ENCODE measurements at places on chromosomes 7 and 10.

DNA sequence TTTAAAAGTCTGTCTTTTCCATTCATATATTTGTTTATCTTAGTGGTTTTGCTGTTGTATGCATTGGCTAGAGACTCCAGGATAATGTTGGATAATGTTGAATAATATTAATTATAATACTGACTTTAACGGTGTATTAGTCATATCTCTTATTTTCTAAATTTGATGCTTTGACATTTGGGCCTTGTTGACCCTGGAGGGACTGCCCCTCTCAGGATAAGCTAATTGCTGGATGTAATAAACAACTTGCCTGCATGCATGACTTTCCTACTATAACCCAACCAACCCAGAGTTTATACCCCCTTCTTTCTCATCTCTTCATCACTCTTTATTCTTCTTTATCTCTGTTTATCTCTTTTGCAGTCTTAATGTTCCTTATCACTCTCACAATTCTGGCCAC, 90.9 kb upstream of the ABI1 start:
- no peak for DNase-seq

DNA sequence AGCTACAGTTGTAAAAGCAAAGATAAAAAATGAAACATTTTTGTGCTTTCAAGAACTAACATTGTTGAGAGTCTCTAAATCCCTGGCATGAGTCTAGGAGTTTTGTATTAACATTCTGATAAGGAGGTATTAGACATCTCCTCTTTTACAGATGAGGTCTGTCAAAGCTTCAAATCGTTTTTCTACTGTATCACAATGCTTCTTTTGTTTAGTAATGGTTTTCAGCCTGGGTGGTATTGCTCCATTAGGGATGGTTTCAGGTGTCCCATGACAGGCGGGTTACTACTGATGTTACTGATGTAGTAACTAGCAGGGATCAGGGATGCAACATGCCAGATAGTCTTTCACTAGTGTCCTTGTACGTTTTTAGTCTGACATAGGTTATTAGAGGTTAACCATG, 27.4 kb downstream of the STAM start:
- DNase-seq = no peak

- no peak for DNase-seq
Observed at GRCh38 chr7:95509199-95509598, 23.5 kb downstream of the ASB4 start.

DNA sequence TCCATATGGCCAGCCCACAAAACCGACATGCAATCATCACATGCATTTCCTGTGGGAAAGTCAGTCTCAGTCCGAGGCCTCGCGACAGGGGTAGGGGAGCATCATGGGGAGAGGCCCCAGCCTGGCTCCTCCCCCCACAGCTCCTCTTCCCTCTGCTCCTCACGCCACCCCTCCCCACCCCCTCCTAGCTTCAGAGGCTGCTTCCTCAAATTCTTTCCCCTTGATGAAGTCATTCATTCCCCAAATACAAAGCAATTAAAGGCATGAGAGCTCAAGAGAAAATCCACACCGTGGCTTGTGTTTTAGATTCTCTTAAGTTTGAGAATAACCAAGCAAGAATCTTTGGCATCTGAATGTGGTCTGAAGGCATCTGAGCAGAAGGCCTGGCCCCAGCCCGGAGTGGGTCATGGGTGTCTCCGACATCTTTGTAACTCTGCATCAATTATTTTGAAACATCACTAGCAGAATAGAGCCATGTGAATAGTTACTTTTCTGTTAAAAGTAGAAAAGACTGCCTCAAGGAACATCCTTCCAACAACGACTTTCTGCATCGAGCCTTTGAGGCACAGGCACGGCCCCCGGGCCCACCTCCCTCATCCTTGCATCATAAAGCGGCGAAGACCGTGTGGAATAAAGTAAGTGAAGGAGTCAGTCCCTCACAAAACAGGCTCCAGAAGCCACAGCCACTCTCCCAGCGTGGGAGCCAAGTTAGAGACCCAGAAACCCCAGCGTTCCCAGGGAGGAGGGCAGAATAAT, 90.9 kb downstream of the DIP2C start:
- no peak for DNase-seq

GRCh38 chr10:99700649-99701048, 31.3 kb downstream of the COX15 start:
- DNase-seq = no peak

GRCh38 chr10:28874210-28874609, 196.9 kb downstream of the BAMBI start:
- no peak for DNase-seq

- no peak for DNase-seq
Observed at GRCh38 chr7:36942955-36943354, 218.7 kb upstream of the AOAH start.

- DNase-seq = no peak
Observed at GRCh38 chr7:40972426-40972825, 730.5 kb downstream of the INHBA start.

DNA sequence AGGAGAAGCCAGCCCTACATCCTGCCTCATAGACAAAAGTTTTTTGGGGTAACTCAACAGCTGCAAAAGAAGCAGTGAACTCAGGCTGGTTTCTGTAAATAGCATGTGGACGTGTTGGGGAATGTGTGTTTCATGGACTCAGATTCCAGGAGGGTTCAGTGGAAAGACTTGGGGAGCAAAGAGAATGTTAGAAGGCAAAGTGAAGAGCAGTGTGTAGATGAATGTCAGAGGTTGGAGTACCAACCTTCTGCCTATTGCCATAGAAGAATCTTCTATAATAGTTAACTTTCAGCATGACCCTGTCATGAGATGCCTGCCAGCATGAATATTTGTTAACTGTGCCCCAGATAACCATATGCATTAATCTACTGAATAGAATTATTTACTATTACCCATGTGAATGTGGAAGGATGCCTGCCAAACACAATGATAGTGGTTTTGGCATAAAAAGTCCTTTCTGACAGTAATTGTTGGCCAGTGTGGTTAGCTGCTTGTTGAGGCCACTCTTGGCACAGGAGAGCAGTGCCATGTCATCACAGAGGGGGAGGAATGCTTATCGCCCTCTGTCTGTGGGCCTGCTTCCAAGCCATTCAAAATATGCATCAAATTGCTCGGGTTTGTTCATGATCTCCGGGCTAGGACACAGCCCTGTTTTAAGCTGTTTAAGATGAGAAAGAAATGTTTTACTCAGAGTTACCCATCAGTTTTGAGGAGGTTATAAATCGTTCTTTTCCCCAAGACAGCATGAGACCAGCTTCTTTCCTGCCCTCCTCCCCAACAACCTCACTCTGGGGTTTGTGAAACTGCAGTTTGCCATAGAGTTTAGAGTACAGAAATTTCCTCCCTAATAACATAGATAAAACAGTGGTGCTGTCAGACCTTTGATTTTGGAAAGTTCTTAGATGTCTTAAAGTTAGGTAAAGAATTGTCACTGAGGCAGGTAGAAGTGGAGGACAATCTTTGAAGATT, 165.3 kb downstream of the WNT2 start:
- DNase-seq = no peak

DNA sequence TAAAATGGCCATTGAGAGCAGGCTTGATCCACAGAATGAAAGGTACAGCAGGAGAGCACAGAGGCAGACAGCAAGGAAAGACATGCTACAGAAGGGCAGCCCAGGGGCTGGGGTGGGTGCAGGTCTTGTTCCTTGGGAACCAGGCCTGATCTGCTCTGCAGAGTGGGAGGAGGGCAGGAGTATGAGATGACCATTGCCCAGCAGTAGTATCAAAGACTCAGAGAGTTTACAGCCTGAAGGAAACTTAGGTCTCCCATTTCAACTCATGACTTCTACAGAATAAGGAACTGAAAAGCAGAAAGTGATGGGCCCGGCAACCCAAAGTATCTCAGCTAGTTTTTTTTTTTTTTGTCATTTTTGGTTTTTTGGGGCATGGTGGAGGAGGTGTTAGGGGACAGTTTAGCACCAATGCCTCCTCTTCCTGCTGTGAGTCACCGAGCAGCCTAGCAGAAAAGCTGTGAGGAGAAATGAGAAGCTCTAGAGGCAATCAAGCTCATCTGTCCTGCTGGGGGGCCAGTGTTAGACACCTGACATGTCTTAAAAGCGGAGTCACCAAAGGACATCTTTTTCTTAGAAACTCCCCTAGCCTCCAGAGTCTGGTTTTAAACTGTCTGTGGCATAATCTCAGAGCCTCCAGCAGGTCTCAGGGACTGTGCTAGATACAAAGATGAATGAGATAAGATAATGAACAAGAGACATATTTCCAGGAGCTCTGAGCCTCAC, 34.3 kb upstream of the HERPUD2 start:
- peak; percentile 29 for DNase-seq

- no peak for DNase-seq
Observed at GRCh38 chr10:84837041-84837812, 508.8 kb downstream of the CCSER2 start.

- DNase-seq = no peak
Observed at GRCh38 chr7:69883399-69883891, 285.2 kb downstream of the AUTS2 start.

DNA sequence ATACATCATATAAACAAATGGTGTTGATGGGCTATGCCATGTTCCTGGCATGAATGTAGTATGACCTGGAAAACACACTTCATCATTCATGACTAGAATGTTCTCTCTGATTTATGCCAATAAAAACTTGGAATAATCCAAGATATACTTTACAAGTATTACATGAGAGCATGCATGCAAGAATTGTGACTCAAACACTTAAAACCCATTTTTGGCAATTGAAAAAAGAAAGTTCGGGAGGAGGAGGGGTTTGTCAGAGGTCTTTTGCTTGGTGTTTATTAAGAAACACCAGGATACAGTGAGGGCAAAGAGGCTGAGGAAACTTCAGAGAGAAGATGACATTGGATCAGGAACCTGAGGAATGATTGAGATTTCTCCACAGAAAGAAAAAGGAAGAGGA, 10.2 kb upstream of the CUL1 start:
- DNase-seq = no peak

DNA sequence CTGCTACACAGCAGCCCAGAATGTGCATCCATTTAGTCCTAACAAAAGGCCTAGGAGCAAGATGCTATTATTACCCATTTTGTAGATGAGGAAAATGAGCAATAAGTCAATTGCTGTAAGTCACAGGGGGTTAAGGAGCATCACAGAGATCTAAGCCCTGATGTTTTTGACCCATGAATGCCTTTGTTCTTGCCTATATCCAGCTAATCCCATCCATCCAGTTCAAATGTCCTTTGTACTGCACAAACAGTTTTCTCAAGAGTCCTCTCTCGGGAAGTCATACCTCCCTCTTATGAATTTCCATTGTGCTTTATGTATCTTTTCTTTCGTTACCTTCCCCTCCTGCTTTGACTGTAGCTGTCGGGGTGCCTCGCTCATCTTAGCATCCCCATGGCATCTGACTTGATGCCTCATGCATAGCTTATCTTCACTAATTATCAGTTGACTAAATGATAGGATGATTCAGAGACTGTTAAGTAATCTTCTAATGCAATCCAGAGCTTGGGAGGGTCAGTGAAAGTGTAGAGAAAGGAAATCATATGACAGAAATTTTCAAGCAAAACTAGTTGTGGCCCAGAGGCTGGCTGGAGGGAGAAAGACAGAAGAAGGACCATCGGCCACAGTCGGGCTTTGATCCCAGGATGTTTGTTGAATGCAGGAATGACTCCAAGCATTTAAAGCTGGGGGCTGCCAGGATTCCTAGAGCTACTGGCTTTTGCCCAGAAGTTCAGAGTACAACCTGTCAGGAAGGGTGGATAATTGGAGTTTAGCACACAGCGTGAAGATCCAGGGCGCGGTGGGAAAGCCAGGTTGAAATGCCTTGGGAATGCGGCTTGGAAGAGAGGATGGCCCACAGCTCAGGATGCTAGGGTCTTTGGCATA, 23.5 kb downstream of the BLVRA start:
- DNase-seq = no peak

- no peak for DNase-seq
Observed at GRCh38 chr7:13386741-13387140, 602.7 kb downstream of the ETV1 start.

DNA sequence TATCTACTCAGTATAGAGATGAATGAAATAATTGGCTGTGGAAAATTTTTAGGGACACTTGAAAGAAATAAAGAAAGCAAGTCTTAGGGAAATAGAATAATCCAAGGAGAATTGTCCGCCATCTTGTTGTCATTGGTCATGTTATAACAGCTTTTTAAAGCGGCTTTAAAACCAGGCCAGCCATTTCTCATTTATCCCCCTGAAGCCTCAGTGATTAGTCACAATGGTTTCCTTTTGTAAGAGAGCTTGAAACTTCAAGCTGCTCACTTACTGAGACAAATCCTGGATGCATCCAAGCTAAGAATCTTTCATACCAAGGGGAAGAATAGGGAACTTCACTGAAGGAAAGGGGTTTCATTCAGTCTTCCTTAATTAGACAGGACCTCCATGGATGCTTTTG, 67.9 kb downstream of the SGCE start:
- no peak for DNase-seq

DNA sequence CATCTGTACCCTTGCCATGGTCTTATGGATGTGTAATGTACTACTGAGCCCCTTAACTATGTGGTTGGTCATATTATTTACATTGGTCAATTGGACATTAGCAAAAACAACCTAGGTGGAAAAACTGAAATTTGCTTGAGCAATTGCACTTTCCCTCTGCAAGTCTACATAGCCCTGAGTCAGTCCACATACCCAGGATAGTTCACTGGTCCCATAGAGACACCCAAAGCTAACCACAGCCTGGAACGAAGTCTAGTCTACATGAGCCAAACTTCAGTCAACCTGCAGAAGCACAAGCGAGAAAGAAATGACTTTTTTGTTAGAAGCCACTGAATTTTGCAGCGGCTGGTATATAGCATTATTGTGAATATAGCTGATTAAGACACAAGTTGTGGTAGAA, 37.6 kb upstream of the COL1A2 start:
- DNase-seq = no peak

GRCh38 chr7:22681312-22681711, 45.7 kb upstream of the IL6 start:
- no peak for DNase-seq

DNA sequence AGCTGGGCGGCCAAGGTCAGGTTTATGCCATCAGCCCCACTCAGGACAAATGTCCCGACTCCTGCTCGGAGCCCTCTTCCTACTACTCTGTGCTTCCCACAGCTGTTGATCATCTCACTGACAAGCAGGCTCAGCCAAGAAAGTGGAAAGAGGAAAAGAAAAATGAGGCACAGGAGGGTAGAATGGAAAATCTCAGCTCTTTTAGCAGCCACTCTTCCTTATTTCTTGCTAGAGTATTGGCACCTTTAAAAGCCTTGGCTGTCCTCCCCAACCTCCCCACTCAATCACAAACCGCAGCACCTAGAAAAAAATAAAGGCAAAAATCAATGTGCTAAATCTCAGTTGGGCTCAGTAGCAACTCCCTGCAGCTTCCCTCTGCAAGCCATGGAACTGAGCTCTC, 35.3 kb upstream of the AGK start:
- DNase-seq = no peak

- no peak for DNase-seq
Observed at GRCh38 chr7:55177589-55178261, 158.9 kb downstream of the EGFR start.
